ENCODE measurements at places on chromosomes 11 and 22.

DNA sequence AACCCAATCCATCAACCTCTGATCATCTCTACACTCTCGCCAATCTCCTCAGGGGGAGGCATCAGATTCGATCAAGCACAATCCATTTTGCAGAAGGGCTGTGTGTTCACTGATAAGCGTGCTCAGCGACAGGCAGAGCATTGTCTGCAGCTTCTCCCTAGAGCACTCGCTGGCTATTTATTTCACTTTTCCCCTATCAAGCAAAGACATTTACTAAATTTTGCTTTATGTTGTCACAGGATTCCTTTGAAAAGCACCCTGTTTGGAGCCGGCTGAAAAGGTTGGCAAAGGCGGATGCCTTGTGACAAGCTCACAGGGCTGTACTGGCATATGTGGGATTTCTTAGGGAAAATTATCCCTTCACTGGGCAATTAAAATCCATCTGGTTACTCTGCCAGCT is 1381.5 kb upstream of the TENM4 start:
- DNase-seq = no peak

GRCh38 chr11:79486242-79486984 is 45.6 kb upstream of the TENM4 start:
- no peak for DNase-seq

DNA sequence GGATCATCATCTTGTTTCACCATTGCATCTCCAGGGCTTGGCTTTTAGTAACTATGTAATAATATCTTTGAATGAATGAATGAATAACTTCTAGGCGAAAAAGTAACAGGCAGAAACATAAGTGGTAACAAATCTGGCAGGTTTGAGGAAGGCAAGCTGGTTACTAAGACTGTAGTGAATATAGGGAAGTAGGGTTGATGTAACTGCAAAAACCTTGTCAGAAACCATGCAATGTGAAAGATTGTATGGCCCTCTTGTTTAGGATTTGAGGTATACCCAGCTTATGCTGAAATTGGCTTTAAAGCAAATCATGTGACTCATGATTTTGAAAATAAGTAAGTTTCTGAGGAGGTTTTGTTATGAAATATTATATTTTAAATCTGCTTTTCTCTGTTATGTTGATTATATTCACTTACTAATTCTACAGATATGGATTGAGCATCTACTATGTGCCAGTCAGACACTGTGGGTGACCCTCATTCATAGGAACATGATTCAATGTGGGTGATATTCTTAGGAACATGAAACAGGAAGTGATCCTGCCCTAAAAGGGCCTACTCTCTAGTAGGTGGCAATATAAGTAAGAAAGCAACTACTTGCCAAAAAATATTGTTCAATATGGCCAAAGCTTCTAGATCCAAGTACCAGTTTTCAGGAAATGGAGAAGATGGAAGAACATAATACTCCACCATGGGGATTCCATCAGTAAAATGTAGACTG is 115.5 kb upstream of the CCDC90B start:
- DNase-seq = no peak

DNA sequence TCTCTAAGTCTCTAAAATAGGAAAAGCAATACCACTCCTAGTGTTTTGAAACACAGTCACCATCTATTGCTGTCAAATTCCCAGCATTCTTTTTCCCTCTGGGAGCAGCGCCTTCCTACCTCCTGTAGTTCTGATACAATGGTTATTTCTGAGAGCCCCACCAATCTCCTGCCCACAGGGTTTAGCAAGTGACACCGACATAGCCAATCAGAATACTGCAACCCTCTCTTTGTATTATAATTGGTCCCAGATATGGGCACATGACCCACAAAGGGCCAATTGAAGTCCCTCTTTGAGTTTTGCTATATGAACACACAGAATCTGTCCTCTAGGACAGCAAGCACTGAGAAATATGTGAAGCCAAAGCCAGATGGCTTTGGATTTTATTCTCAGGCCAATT is 16.9 kb upstream of the ARHGAP42 start:
- no peak for DNase-seq

GRCh38 chr11:96306933-96307775 is 35.8 kb downstream of the MAML2 start:
- DNase-seq = peak; percentile 34

GRCh38 chr11:44192017-44192385 is 96.5 kb downstream of the EXT2 start:
- no peak for DNase-seq

- DNase-seq = no peak
Observed at GRCh38 chr11:75715688-75716087, 1.9 kb upstream of the MOGAT2 start.

GRCh38 chr22:50570861-50571260 is 7.4 kb downstream of the CPT1B start:
- DNase-seq = no peak

DNA sequence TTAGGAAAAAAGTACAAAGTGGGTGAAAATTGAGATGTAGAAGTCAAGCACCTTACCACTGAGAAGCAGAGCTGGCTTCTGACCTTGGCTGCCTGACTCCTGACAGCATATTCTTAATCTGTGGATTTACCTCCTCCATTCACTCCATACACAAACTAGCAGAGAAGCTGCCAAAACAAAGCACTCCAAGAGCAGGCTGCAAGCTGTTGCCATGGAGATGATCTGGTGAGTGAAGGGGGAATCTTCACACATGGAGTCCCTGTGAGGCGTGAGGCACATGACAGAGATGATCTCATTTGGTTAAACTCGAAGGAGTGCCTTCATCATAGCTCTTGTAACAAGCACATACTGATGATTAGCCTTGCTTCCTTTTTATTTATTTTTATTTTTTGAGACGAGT is 16.1 kb downstream of the COMMD9 start:
- no peak for DNase-seq

DNA sequence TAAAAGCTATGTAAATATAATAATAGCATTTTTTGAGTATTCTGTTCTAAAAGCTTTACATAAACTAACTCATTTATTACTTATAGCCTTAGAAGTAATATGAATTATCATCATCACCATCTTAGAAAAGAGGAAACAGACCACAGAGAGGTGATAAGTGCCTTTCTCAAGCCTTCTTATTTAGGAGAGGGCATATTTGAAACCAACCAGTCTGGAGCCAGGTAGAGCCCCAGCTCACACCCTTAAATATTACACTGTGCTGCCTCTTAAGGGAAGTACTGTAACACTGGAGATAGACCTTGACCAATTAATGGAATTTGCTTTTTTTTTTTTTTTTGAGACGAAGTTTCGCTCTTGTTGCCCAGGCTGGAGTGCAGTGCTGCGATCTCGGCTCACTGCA is 2.3 kb downstream of the BCO2 start:
- DNase-seq = no peak

DNA sequence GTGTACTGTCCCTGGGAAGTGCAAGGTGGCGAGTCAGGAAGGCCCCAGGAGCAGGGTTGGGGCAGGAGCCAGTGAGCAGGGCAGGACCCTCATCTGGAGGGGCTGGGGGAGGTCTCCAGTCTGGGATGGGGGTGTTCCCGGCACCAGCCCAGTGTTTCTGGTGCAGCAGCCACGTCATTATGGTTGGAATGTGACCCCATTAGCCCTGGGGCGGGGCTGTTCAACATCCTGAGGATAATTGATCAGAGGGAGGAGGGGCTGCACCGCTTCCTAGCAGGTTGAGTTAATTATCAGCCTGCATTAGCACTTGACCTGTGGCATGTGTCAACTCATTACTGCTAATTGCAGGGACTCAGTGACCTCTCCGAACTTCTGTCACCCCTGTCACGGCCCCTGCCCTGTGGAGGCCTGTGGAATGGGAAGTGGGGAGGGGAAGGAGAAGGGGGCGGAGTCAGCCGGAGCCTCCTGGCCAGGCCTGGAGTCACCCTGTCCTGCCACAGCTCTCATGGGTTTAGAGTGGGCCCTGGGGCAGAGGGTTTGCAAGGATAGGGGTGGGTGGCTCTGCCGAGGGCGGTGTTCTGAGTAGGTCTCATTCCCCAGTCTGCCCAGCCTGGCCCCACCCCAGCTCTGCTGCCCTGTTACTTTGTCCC is 52.8 kb upstream of the CCDC188 start:
- peak; percentile 45 for DNase-seq

GRCh38 chr11:64933935-64934681 is 1.6 kb downstream of the GPHA2 start:
- no peak for DNase-seq

DNA sequence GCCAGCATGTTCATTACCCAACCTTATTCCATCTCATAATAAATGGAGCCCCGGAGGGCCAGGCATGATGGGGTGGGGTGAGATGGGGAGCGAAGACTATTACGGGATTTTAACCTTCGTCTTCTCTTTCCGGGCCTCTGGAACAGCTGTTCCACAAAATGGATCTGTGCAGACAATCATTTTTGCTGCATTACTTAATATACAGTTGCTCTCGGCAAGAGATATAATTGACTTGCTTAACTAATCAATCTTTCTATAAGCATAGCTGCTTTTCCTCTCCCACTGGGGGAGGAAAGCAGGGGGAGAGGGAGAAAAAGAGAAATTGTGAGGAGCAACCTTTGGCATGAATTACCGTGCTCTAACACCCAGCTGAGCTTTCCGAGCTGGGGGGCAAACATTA is 440.4 kb downstream of the BUD13 start:
- no peak for DNase-seq

- DNase-seq = no peak
Observed at GRCh38 chr11:111427471-111427912, 48.4 kb upstream of the POU2AF1 start.

DNA sequence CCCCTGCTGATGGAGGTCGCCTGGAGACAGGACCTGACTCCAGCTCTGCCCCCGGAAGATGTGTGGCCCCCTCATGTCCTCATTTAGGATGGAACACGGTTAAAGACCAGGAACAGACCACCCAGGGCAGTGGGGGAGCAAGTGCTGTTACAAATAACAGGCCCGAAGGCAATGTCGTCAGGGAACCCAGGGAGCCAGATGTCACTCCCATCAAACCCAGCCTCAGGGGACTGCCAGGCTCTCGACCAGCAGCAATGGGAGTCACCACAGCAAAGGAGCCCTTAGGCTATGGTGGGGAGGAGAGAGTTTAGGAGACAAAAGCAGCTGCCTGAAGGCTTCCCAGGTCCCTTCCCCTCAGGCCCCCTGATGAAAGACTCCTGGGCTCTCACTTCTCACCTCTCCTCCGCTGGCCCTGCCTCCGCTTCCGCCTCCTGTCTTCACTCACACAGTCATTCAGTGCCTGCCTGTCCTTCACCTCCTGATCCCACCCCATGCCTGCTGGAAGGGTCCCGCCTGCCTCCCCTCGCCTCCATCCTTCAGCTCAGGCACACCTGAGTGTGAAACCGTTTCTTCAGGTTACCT is 4.4 kb downstream of the RPS19BP1 start:
- no peak for DNase-seq

DNA sequence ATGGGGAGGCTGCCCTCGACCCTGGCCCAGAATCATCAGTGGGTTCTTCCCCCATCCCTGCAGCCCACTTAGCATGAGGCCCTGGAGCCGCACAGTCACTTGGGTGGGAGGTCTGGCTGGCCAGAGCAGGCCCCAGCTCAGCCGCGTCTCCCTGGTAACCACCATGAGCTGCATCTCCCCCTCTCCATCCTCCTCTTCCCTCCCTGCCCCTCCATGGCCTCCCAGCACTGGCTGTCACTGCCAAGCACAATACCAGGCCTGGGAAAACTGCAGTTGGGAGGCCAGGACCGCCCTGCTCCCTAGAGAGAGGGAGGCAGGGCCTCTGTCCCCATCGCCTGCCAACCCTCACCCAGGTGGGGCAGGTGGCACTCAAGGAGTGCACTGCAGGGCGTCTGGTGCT is 8.0 kb downstream of the CSDC2 start:
- no peak for DNase-seq

GRCh38 chr22:44972363-44973083 is 37.3 kb downstream of the PHF21B start:
- no peak for DNase-seq

- DNase-seq = no peak
Observed at GRCh38 chr11:116500947-116501602, 271.7 kb downstream of the BUD13 start.

DNA sequence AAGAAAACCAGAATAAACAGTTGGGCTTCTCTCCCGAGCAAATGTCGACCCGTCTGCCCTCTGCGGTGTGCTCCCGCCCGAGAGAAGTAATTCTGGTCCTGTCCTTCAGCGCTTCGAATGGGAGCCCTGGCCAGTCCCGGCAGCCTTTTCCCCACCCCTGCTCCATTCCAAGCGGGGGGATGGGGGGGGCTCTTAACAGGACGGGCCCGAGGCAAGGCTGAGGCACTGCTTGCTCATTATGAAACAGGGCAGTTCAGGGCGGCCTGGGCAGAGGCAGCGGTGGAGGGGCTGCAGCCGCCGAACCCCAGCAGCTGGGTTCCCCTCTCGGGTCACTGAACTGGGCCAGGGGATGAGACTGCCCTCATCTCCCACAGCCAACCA is 9.1 kb downstream of the BACE1-AS start:
- no peak for DNase-seq

GRCh38 chr11:108875134-108875533 is 210.3 kb downstream of the DDX10 start:
- no peak for DNase-seq

GRCh38 chr11:29119116-29119515 is 897.7 kb downstream of the KCNA4 start:
- DNase-seq = no peak

GRCh38 chr22:39170825-39171622 is 18.5 kb upstream of the CBX7 start:
- DNase-seq = peak; percentile 80

DNA sequence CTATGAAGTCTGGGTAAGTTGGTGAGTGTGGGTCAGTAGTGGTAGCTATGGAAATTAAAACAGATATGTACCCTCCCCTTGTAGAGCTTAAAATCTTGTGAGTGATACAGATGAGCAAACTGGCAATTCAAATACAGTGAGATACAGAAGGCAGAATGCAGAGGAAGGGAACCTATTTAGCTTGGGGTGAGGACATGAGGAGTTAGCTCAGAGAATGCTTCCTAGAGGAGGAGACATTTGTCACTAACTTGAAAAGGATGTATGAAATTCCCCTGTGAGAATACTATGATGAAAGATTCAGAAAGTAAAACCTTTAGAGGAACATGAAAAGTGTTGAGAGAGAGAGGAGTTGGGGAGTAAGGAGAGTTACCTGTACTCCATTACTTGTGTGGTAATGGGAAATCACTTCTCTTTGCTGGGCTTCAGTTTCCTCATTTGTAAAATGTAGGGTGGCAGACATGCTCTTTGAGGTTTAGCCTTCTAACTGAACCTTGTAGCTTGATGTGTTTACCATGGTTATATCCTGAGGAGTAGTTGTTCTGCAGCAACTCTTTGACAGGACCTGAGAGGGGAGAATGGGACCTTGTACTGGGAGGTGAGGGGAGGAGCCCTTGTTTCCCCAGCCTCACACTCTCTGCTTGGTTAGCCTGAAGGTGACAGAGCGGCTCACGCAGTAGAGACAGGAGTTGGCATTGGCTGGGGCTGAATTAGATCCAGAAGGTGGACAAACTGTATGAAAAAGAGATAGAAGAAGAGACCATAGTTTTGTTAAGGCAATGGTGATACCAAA is 17.9 kb downstream of the SWAP70 start:
- DNase-seq = no peak

DNA sequence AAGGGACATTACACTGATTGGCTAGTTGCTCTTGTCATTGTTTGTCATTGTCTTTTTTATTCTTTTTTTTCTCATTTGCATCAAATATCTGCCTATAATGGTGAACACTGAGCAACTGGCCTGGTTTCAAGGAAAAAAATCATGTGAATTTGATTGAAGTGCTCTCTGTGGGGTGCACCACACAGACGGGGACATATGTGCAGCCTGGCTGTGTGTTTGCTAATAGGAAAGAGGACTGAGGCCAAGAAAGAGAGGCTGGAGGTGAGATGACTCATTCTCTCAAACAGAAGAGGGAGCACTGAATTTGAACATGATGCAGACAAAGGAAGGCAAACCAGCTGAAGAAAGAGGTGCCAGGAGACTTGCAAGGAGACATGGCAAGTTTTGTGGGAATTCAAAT is 684.9 kb upstream of the CCDC90B start:
- DNase-seq = no peak
